ENCODE measurements at places on chromosomes 12 and 14.
A peak's percentile ranks its signal among the peaks of the same experiment; 100 is the strongest.

GRCh38 chr12:67909091-67909531 lies 80.1 kb upstream of the IFNG-AS1 start:
- no peak for DNase-seq

- no peak for DNase-seq
These were observed 718.8 kb upstream of the TMEM132C start for GRCh38 chr12:127548123-127548553.

DNA sequence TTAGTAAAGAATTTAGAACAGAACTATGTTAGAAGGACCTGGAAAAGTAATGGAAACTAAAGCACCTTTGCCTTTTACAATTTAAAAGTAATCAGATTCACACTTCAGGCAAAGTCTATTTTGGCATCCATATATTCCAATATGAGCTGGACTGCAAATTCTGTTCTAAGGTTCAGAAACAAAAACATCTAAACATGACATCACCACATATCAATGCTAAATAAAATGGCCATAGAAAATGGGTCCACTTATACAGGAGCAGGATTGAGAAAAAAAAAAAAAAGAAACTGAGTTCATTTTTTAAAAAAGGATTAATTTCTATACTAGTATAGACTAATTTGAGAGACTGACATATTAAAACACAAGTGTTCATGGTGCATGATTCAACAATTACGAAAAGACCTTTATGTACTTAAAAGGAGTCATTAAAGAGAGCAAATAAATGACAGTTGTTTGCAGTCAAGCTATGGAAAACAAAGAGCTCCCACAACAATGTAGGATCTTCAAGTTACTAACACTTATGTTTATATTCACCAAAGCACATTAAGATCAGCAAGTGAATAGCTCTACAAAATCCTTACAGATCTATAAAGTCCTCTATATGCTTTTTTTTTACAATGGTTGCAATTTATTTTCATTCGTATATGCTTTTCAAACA lies 45.7 kb downstream of the DICER1 start:
- DNase-seq = no peak

- DNase-seq = no peak
These were observed 79.2 kb downstream of the CEP83 start for GRCh38 chr12:94380507-94380906.

GRCh38 chr14:70655110-70655826 lies 13.6 kb downstream of the TTC9 start:
- no peak for DNase-seq

DNA sequence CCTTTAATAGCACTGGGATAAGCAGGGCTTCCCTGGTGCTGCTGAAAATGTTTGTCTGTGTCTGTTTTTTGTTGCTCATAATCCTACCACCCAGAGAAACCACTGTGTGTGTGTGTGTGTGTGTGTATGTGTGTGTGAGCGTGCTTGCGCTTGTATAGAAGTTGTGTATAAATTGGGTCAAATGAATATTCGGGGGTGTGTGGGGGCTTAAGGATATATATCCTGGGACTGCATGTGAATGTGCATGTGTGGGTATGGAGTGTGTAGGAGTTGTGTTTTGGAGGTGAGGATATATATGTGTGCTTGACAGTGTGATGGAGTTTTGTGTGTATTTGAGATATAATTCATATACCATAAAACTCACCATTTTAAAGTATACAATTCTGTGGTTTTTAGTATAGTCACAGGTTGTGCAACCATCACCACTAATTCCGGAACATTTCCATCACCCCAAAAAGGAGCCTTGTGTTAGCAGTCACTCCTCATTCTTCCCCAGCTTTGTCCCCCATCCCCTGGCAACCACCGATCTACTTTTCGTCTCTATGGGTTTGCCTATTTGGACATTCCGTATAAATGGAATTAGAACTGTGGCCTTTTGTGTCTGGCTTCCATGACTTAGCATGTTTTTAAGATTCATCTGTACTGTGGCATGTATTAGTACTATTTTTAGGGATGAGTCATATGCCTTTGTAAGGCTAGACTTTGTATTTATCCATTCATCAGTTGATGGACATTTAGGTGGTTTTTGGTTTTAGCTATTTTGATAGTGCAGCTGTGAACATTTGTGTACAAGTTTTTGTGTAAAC lies 25.6 kb downstream of the TCTN1 start:
- DNase-seq = no peak

DNA sequence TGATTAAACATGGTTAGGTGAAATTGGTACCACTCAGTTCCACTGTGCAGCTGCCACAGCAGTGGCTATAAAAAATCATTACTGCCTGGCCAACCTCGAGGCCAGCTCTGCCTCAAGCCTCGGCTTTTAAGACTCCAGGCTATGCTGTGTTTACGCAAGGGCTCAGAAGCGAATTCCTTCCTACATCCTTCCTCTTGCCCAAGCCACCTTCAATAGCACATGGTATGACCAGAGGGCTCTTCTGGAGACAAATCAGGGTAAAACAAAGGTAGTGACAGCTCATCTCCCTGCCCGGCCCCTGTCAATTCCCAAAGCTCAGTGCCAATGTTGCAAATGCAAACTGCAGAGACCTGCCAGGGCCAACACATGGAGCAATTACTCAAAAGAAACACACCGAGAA lies 31.9 kb downstream of the NUAK1 start:
- no peak for DNase-seq

DNA sequence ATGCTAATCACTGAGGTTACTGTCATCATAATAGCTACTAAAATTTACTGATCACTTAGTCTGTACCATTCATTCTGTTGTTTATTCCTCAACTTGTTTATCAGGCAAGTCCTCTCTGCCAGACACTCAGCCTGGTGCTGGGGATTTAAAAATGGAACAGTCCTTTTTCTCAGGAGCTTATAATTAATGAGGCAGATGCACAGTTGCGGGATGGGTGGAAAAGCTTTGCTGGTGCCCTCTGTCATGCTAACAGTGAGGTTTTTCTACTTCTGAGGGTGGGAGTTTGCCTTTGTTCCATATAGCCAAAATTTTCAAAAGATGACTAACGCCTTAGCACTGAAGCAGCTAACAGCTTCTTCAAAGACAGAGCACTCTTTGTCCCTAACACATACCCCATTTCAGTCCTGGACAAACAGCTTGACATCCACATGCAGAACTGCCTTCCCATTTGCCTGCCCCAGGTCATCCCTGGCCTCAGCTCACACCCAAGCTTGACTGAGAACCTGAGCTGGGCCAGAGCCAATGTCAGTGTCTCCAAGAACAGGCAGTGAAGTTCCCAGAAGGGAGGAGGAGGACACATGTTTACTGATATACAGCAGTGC lies 30.8 kb upstream of the HSPB8 start:
- DNase-seq = no peak

DNA sequence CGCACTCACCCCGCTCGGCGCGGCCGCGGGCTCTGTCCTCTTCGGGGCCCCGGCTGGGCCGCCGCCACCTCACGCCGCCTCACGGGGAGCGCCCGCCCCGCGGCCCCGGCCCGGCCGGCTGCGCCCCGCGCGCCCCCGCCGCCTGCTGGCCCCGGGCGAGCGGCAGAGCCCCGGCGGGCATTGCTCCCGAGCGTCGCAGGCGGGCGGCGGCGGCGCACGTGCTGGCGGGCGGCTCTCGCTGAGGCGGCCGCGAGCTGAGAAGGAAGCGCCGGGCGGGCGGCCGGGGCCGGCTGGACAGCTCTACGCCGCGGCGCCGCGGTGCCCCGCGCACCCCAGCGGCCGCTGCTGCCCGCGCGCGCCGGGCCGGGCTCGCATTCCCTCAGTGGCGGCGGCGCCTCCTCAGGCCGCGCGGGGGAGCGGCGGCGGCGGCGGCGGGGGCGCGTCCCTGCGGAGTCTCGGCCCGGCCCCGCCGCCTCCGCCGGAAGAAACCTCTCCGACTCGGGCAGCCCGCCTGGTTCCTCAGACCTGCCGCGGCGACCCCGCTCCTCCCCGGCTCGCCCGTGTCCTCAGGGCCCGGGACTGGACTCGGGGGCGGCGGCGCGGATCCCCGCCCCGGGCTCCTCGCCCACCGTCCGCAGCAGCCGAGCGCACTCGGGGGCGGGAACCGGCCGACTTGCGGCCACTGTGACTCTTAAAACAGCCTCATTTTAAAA lies at the start of gene PITPNM2:
Gene PITPNM2, minus strand, starts transcription at position 347 of the 713 bp plus-strand sequence. CDS start 116,500 bp downstream, outside the sequence.
- DNase-seq = no peak

GRCh38 chr12:6839482-6840201 lies 1.1 kb upstream of the GNB3 start:
- no peak for DNase-seq

GRCh38 chr12:111556676-111557075 lies 42.4 kb downstream of the ATXN2 start:
- DNase-seq = no peak

DNA sequence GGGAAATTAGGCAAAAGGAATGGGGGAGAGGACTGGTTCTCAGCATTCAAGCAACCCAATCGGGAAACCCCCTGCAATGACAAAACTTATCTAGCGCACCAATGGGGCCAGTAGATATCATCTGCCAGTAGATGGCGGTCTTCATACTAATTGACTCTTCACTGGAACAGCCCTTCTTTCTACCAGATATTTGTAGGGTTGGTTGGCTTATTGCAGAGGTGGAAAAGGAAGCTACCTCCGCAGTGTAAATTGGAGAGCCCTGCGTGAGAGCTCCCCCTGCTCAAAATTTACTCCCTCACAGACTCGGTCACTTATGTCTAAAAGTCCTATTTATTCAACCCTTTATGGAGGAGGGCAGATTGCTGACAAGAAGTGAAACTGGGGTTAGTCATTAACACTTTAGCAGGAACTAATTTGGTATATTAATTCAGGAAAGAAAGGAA lies 166.1 kb upstream of the CCND2 start:
- no peak for DNase-seq

GRCh38 chr12:643475-644302 lies 19.6 kb downstream of the NINJ2 start:
- no peak for DNase-seq

DNA sequence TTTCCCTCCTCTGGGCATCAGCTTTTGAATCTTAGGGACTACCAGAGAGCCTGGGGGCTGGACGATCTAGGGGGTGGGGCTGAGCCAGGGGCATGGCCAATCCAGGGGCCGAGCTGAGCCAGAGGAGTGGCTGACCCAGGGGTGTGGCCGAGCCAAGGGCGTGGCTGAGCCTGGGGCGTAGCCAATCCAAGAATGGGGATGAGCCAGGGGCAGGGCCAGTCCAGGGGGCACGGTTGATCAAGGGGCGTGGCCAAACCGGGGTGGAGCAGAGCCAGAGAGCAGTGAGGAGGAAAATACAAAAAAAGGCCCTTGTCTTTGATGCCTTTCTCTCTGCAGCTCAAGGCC lies 219.3 kb upstream of the NOS1 start:
- DNase-seq = no peak

GRCh38 chr12:130423136-130423535 lies 85.4 kb downstream of the PIWIL1 start:
- DNase-seq = no peak

DNA sequence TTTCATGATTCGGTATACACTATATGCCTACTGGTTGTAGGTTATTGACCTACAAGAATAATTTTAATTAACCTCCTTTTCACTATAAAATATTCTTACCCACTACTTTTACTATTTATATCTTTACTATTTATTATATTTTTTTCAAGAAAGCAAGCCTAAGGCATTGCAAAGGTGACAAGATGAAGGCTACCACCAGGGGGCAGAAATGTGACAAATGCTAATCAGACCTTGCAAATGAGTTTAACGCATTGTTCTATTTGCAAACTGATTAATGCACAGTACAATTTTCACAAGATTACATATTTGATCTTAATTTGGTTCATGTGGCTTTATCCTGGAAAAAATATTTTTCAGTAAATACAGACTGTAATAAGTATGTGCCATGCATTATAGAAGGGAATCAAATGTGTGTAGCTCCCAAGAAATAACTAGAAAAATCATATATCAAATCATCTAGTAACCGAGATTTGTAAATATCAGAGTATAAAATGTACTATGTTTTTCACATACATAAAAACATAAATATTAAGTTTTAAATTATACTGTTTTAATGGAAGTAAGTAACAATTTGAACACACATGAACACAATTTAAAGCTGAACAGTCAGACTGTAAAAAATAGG lies 107.0 kb downstream of the ADAMTS20 start:
- peak; percentile 33 for DNase-seq

GRCh38 chr14:101535232-101535631 lies 26.1 kb upstream of the DIO3 start:
- DNase-seq = no peak

DNA sequence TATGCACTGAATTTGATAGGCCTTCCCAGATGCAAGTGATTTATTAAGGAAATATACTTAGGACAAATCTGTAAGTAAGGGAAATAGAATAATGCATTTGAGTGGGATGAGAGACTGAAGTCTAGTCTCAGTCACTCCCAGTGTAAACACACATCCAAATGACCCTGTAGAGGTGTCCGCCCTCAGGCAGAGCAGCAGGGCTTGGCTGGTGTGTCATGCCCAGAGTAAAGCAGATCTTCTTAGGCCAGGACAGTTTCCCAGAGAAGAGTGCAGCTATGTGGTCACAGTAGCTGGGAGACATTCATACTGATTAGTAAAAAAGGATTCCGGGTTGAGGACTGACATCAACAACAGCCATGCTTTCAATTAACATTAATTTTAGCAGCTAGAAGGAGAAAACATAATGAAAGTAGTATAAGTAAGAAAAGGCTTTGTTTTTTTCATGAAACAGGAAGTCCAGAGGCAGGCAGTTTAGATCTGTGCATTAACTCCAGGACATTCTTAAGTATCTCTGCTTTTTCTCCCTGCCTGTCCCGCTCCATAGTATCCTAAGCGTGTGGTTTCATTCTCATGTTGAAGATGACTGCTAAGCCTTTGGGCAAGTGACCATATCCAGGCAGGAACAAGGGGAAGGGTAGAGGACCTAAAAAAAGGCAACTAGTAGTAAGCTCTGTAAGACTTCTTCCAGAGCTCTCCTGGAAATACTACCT lies 35.7 kb downstream of the CNTN1 start:
- DNase-seq = no peak

- no peak for DNase-seq
These were observed 122.5 kb downstream of the ZFP36L1 start for GRCh38 chr14:68670359-68670715.

GRCh38 chr14:83556746-83557453 lies 1973.0 kb upstream of the FLRT2 start:
- peak; percentile 53 for DNase-seq

GRCh38 chr12:49866859-49867569 lies 24.1 kb upstream of the BCDIN3D start:
- no peak for DNase-seq

- DNase-seq = no peak
These were observed 24.1 kb upstream of the ADIPOR2 start for GRCh38 chr12:1666685-1667162.

DNA sequence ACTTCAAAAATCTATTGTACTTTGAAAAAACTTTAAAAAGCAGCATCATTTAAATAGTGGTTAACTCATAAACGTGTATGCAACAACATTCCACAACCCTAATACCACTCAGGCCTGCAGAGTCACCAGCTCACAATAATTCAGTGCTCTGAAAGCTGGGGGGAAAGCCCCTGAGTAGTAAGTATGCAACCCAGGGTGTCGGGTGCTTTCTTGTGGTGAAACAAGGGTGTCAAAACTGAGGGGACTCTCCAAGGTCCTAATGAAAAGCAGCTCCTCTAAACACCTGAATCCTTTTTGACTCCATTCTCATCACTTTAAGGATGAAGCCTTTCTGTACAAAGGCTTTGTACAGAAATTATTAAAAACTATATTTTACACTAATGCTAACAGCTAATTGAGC lies 33.7 kb downstream of the FGFR1OP2 start:
- no peak for DNase-seq

- DNase-seq = no peak
These were observed 3.2 kb downstream of the MGST1 start for GRCh38 chr12:16350682-16351081.

- DNase-seq = no peak
These were observed 247.0 kb downstream of the EMP1 start for GRCh38 chr12:13443498-13443897.

- no peak for DNase-seq
These were observed 3.6 kb downstream of the TNFAIP2 start for GRCh38 chr14:103126873-103127304.

GRCh38 chr14:101039755-101040138 lies 136.2 kb upstream of the RTL1 start:
- no peak for DNase-seq
